ENCODE measurements at places on chromosomes 2 and 18. TPM values are rescaled to one million over a fixed set of nuclear protein-coding genes. Genes with fewer than 3 reads are reported as not detected.

- no peak overlapping the region for H3K4me3 ChIP-seq
- peak; percentile 12 for DNase-seq
- H3K27ac ChIP-seq = no peak overlapping the region
- no peaks in the 10 kb centered on the region for H3K4me1 ChIP-seq
These were observed 36.9 kb downstream of the CRACDL start for GRCh38 chr2:98899041-98899702.

DNA sequence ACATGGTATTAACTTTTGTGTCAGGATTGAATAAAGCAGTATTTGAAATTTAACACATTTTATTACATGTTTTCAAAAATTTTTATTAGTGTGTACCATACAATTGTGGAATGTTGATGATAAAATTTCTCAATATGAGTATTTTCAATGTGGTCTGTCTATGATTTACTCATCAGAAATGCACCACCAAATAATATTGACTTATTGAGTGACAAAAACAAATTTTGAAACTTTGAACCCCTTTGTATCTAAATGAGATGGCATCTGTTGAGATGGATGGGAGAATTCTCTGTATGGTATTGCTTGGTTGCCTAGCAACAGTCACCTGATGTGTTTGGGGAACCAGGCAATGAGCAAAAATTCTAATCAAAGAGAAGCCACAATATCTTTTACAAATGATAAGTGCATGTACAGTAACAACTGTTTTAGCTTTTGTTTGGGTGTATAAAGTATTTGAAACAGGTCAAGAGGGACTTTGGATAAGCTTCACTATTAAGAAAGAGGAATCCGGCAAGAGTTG is 400.1 kb downstream of the CCDC85A start:
- DNase-seq = no peak
- H3K27ac ChIP-seq = no peak overlapping the region
- H3K36me3 ChIP-seq = no peaks in the 10 kb centered on the region
- H3K27me3 ChIP-seq = no peaks in the 10 kb centered on the region

DNA sequence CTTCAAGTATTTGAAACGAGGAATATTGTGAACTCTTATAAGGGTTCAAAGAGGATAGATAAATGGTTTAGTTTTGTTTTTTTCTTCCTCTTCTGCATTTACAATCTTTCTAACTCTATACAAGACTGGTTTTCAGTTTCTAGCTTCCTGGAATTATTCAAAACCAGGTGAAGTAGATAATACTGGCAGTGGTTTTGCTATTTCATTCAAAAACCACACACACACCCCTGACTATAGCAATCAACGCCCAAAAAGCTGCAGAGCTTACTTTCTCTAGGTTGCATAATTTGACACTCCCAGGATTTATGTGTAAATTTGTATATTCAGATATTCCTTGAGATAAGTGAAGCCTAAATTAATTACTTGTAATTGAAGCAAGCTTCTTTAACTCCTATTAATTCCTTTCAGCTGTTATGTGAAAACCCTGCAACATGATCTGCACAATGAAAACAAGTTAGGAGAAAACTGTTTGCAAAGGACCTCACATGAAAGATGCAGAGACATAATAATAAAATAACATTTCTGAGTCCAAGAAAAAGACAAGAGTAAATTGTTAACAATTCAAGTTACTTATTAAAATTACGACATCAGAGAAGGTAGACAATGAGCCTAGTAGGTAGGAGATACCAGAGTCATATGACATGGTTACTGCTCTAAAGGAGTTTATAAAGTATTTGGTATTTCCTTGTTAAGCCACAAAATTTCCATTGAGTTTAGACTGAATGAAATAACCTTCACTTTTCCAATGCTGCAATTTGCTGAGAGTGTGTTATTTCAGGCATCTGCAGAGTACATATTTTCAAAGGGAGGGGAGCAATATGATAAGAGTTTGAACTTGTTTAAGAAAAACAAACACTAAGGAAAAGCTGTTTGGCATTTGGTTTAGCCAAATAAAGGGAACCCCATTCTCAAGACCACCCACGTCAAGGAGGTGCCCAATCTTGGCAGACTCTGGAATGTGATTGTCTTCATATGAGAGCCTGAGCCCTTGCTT is 1.6 kb upstream of the NFE2L2 start:
- no peaks in the 10 kb centered on the region for H3K36me3 ChIP-seq
- no peaks in the 10 kb centered on the region for H3K27me3 ChIP-seq
- H3K4me3 ChIP-seq = peak overlapping the region; percentile 98
- peaks cover 6% of the 10 kb centered on the region for H3K4me1 ChIP-seq
- no peak for DNase-seq

GRCh38 chr18:13524811-13525210 is 201.5 kb downstream of the FAM210A start:
- H3K4me3 ChIP-seq = no peak overlapping the region
- H3K4me1 ChIP-seq = no peaks in the 10 kb centered on the region
- DNase-seq = no peak
- no peaks in the 10 kb centered on the region for H3K27me3 ChIP-seq

GRCh38 chr2:64698668-64699444 is 45.1 kb upstream of the SERTAD2 start:
- H3K27ac ChIP-seq = no peak overlapping the region
- no peaks in the 10 kb centered on the region for H3K36me3 ChIP-seq
- no peaks in the 10 kb centered on the region for H3K4me1 ChIP-seq
- H3K4me3 ChIP-seq = no peak overlapping the region

Gene TANC1
- 58.4 TPM for total RNA-seq

Gene SERPINB3
- total RNA-seq = not detected

Gene GALNT5
- total RNA-seq = 1.6 TPM

All from breast epithelium (tissue), 4 donors.